ENCODE measurements at places on chromosomes 6 and 20. TPM values are rescaled to one million over a fixed set of nuclear protein-coding genes. Genes with fewer than 3 reads are reported as not detected.

LTB gene
- total RNA-seq: 43.4 TPM

SLC22A16 gene
- total RNA-seq: not detected

ACTL10 gene
- 1.8 TPM for total RNA-seq

RAET1L gene
- total RNA-seq: not detected

PTPRT gene
- not detected for total RNA-seq

MAPK13 gene
- 50.7 TPM for total RNA-seq

RBBP9 gene
- 30.6 TPM for total RNA-seq

COL21A1 gene
- total RNA-seq: not detected

PRND gene
- total RNA-seq: not detected

SRMS gene
- not detected for total RNA-seq

FOXS1 gene
- not detected for total RNA-seq

TPX2 gene
- 114 TPM for total RNA-seq

TTPAL gene
- 15.9 TPM for total RNA-seq

GDAP1L1 gene
- total RNA-seq: 1.00 TPM

FAM110A gene
- total RNA-seq: 21.1 TPM

TRAPPC3L gene
- total RNA-seq: not detected

EYA2 gene
- total RNA-seq: 0.12 TPM

ARMC2 gene
- 2.2 TPM for total RNA-seq

HLA-DRB1 gene
- total RNA-seq: 7.4 TPM

SLC24A3 gene
- total RNA-seq: not detected

HINT3 gene
- 19.3 TPM for total RNA-seq

ZNF391 gene
- total RNA-seq: 3.9 TPM

HLA-DMA gene
- 19.4 TPM for total RNA-seq

NRSN1 gene
- not detected for total RNA-seq

HLA-DPA1 gene
- 25.8 TPM for total RNA-seq

TMEM200A gene
- total RNA-seq: 0.53 TPM

IL17F gene
- 12.3 TPM for total RNA-seq

PTCRA gene
- total RNA-seq: not detected

PSORS1C2 gene
- not detected for total RNA-seq

PKHD1 gene
- 0.02 TPM for total RNA-seq

NNAT gene
- 0.93 TPM for total RNA-seq

ARFGEF3 gene
- total RNA-seq: 0.76 TPM

TSPO2 gene
- total RNA-seq: not detected

TMEM63B gene
- total RNA-seq: 17.9 TPM

SLC12A5 gene
- 1.2 TPM for total RNA-seq

SALL4 gene
- total RNA-seq: 0.10 TPM

SLC44A4 gene
- total RNA-seq: 0.22 TPM

SCUBE3 gene
- total RNA-seq: 0.05 TPM

CD24 gene
- total RNA-seq: 1.3 TPM

OPRM1 gene
- not detected for total RNA-seq

CST2 gene
- not detected for total RNA-seq

LINC00237 gene
- total RNA-seq: 0.49 TPM

KIF16B gene
- total RNA-seq: 7.3 TPM

TAAR8 gene
- total RNA-seq: not detected

MOG gene
- total RNA-seq: not detected

THBD gene
- total RNA-seq: not detected

SLPI gene
- total RNA-seq: not detected

CYP39A1 gene
- not detected for total RNA-seq

GSTA3 gene
- total RNA-seq: not detected

CEP250 gene
- 55.0 TPM for total RNA-seq

DACT2 gene
- total RNA-seq: 0.14 TPM

CD40 gene
- total RNA-seq: 3.6 TPM

NR2E1 gene
- total RNA-seq: not detected

Measured in activated T-cell treated with anti-CD3 and anti-CD28 coated beads, Interleukin-2, amount 50 U/mL, for 72 hours (primary cell).